Foreskin keratinocyte (primary cell): ENCODE measurements at places on chromosomes 11 and 22. TPM values are rescaled to one million over a fixed set of nuclear protein-coding genes. Genes with fewer than 3 reads are reported as not detected.

SCN4B gene
- 1.7 and 3.3 TPM in 2 replicates for polyA plus RNA-seq

ALKBH8 gene
- 2.8 TPM in 2 replicates for polyA plus RNA-seq

GSTT2B gene
- 11.3 and 21.6 TPM in 2 replicates for polyA plus RNA-seq

CELSR1 gene
- polyA plus RNA-seq = 9.8 and 13.1 TPM in 2 replicates

CHID1 gene
- 51.9 and 52.6 TPM in 2 replicates for polyA plus RNA-seq

KRTAP5-9 gene
- polyA plus RNA-seq = not detected in 2 replicates

VSIG10L2 gene
- 0.09 and 0.13 TPM in 2 replicates for polyA plus RNA-seq

CRYBB3 gene
- polyA plus RNA-seq = 0.30 and 0.31 TPM in 2 replicates

CARD10 gene
- 112 and 115 TPM in 2 replicates for polyA plus RNA-seq
